Transverse colon (tissue), 4 donors: ENCODE measurements at places on chromosomes 3 and 15.

DNA sequence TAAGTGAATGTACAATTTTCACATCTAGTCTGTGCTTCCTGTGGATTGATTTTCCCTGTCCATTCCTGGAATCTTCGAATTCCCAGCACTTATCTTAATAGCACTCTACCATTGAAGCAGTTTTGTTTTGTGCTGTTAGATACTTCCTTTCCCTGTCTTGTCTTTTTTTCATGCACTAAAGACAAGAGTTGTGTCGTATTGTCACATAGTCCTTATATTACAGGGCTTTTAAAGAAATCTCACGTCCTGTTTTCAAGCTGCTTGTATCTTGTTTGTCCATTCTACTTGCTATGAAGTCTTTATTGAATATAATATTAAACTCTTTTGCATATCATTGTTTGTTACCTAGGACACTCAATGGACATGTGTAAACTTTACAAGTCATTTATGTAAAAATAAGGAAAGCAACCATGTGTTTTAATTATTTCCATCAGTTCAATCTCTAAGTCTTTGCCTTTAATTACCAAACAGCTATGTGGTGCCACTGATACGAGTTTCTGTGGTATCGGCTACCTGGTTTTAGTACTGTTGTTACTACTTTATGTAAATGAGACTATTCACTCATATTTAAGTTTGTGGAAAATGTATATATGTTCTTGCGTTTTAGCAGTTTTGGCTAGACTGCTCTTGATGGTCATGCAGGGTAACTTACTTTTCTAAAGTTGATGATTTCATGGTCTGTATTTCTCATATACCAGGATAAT is 10.3 kb downstream of the PIK3CA start:
- no peak for DNase-seq

DNA sequence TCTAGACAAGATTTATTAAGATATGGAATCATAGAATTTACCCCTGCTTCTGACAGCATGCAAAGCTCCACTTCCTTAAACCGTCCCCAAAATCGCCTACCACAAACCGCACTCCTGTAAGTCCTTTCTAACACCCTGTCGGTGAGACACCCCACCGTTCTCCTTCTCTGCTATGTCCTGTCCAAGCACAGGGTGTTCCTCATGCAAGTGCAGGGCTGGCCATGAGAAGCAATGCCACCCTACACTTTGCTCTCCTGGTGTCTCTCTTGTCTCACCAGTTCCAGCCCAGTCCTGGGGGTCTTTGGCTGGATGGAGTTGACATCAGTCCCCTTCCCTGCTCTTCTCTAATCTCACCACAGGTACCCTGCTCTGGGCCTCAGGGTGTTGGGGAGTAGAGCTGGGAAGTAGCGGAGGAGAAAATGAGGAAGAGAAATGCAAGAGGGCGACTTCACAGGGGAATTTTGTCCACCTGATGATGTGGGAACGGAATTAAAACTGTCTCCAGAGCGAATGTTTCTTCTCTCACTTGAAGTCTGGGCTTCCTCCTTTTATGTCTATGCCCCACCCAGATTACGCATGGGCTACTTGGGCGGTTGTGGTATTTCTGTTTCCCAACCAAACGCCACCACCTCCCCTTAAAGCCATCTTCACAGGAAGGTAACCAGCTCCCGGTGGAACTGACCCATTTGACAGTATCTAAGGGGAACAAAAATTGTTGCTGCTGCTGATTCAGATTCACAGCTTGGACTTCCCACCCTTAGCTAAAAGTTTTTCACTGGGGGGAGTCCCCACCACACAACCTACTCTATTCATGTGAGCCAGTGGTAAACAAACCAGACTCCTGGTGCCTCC is 49.9 kb downstream of the CASR start:
- peak; percentile 33 for DNase-seq

DNA sequence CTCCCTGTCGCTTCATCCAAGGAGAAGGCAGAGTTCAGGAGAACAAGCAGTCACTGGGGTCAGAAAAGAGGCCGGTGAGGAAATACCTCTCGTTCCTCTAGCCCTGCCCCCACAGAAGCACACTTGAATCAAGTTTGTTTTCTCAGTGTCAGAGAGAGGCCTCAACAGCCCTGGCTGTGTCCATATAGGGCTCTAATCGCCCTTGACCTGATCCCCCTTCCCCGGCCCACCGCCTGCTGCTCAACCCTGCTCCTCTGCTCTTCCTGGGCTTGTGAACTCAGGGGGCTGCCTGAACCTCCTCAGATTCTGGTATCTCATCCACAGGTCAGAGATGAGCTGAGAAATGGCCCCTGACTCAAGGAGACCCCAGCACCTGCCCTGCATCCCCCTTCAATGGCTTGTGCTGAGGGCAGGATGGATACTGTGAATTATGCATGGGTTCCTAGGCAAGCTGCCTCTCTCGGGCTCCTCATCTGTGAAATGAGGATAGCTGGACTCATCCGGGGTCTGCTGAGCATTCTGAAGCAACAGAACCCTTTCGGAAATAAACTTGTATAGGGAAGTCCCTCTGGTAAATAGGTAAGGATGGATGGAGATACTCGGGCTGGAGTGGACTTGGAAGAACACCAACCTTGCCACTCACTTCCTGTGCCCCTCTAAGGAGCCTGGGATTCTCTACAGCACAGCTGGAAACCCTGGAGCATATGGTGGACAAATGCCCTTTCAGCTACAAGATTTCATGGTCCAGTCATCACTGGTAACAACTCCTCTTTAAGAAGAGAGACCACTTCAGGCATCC is 147.5 kb downstream of the STT3B start:
- DNase-seq, result no peak

- DNase-seq, result peak; percentile 2
These were observed 63.9 kb downstream of the DAPK2 start for GRCh38 chr15:63982381-63982854.

GRCh38 chr3:196661400-196661799 is 21.9 kb downstream of the NRROS start:
- DNase-seq, result no peak

DNA sequence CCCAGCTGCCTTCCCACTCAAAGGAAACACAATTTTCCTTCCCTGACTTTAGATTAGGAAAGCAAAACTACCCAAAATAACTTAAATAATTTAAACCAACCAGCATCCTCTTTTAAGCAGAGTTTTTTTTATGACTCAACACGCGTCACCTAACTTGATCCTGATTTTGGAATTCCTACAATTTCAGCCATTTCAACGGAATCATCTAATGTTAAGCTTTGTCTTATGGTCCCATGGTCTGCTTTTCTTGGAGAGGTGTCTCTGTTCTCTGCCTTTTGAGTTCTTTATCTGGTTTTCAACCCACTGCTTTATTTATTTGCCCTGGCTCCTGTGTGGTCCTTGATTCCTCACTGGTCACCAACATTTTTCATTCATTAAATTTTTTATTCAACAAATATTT is 219.2 kb upstream of the ARHGEF26 start:
- DNase-seq, result no peak

DNA sequence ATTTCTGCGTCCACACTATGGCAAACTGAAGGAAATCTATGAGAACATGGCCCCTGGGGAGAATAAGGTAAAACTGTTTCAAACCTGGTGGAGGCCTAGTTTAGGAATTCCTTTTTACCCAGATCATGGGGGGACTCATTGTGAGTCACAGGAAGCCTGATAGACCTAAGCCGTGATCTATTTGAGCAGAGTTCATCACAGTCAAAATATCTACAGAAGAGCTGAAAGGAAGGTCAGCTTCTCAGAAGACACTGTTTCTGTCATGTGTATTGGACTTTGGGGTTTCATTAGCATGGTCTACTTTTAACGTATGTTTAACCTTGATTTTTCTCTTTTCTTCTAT is 1.3 kb downstream of the PSMD2 start:
- DNase-seq, result no peak

GRCh38 chr3:72816862-72817355 is 31.3 kb downstream of the SHQ1 start:
- no peak for DNase-seq

GRCh38 chr3:35295906-35296305 is 343.4 kb upstream of the ARPP21 start:
- no peak for DNase-seq

GRCh38 chr3:121883507-121883906 is 10.7 kb upstream of the SLC15A2 start:
- no peak for DNase-seq

GRCh38 chr15:88690331-88690730 is 51.5 kb downstream of the ISG20 start:
- DNase-seq, result no peak

DNA sequence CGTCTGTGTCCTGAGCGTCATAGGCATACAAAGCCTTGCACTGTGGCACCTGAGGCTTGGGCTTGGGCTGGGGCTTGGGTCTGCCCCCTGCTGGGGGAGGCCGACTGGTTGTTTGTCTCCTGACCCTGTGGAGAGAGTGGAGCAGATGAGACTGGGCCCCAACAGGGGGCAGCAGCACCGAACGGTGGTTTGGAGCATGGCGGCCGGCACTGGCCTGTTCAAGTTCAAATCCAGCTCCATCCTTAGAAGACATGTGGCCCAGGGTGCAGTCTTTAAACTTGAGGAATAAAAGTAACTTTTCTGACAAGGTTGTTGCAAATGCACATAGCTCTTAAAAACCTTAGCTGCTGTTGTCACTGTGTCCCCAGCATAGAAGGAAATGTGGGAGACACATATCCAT is 33.3 kb downstream of the CCNB2 start:
- DNase-seq, result peak; percentile 59

- no peak for DNase-seq
These were observed 100.5 kb downstream of the OSBPL10 start for GRCh38 chr3:31880482-31881078.

DNA sequence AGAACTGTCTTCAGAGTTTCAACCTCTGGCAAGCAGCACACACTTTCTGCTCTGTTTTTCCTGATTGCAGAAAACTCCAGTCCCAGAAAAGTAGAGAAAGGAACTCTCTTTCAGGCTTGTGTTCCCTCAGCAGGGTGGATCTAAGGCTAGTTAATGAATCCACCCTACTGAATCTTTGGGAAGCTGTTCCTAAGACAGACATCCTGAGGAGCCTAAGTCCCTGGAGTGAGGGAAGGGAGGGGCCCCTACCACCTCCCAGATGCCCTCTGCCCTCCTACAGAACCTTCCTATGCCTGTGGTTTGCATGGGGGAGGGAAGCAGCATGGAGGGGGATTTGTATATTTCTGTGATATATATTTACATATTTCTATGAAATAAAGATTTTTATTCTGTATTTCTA is 124.4 kb downstream of the ANO10 start:
- no peak for DNase-seq

DNA sequence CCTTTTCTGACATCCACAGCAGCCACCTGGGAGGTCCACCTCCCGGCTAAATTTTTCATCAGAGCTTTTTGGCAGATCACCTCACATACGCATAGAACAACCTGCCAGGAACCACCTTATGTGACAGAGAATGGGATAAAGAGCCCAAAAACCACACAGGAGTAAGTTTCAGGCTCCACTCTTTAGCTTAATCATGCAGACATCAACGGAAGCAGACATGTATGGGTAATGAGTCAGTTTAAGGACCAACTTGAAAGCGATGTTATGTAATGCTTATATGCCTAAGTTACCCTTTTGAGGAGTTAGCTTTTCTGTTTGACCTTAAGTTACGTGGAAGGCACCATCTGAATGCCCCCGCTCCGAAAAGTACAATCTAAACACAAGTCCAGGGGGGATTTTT is 183.3 kb upstream of the BHLHE40 start:
- no peak for DNase-seq

DNA sequence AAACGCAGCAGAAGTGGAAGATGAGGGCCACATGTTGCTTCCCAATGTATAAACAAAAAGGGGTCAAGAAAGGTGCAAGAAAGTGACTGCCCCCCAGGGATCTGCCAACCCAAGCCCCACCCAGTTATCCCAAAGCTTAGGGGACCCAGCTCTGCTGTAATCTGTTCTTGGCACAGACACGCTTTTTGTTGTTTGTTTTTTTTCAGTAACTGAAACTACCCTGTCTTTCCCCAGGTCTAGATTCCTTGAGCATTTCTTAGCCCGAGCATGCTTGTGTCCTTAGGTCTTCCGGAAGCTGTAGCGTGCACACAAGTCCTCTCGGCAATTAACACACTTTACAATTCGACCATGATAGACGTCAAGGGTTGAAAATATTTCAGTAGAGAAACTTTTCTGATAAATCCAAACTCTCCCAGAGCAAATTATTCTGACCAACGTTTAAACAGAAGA is 8.5 kb upstream of the PPARG start:
- DNase-seq, result no peak

- no peak for DNase-seq
These were observed 3.9 kb downstream of the TOMM70 start for GRCh38 chr3:100396967-100397366.

DNA sequence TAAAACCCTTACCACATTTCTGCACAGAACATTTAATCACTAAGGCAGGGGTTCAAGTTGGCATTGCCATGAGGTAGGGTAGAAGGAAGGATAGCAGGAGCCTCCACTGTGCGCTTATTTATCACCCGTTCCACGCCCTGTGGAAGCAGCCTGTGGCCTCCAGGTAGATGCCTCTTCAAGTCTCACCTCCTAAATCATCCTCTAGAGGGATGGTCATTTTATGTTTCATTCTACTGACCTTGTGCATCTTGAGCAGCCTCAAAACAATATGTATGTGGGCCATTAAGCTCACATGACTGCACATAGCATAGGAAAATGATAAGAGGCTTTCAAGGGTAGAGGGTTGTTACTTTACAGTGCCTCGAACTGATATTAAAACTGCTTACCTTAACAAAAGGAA is 546.2 kb downstream of the GRM7 start:
- no peak for DNase-seq

GRCh38 chr15:31402003-31402402 is 75.4 kb downstream of the KLF13 start:
- DNase-seq, result no peak
